ENCODE measurements at places on chromosomes 4 and X.

- no peak for DNase-seq
Observed at GRCh38 chrX:124010566-124010965, 49.1 kb downstream of the STAG2 start.

GRCh38 chr4:159229164-159229563 lies 126.3 kb downstream of the RAPGEF2 start:
- DNase-seq = no peak

DNA sequence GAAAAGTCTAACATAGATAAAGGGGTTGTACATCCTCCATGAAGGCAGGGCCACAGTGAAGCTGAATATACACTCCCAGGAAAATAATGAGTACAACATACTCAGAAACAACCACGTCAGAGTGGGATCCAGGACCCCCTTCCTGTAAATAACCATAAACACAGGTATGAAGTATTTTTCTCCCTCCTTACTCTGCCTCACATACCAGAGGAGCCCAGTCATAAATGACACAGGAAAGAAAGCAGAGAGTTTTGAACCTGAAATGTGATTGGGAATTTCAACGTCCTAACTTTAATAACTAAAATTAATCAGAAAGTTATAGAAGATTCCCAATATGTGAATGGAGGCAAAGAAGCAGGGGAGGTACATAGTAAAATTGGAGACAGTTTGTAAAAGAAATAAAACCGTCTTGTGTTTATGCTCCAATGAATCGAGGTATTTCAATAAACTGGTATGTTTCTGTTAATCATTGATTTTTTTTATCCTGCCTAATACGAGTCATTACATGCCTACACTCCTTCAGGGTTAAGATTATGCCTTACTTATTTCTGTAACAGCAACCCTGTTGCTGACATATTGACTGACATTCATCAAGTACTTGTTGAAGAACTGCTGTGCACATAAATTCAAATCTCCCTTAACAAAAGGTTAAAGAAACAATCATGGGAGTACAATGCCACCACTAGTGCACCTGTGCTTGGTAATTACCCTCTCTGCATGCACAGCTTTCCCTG lies 431.3 kb downstream of the KCNIP4 start:
- no peak for DNase-seq

DNA sequence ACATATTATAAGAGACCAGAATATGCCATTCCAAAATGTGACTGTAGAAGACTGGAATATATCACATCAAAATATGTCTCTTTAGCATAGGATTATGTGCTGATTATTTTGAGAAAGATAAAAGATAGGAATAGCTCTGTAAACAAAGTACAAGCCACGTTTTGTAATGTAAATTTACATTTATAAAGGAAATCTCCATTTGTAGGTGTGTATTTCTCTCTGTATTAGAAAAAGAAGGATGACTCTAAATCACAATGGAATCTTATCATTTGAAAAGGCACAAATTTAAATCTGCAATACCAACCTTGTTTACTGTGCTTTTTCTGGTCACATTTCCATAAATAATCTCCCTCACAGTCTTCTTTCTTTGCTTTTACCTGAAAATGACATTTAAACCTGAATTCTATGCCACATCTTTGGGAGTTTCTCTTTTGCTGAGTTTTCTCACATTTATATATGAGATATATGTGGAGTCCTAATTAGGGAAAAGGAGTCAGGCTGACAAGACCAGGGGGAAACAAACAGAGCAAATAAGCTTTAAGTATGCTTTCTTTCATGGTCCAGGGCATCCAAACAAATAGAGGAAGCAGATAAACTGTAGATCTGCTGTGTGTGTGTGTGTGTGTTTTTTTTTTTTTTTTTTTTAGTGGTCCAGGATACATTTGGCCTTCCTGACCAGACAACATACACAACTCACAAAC lies 244.0 kb downstream of the CPXCR1 start:
- no peak for DNase-seq

- DNase-seq = no peak
Observed at GRCh38 chrX:134148172-134148692, 88.8 kb upstream of the CCDC160 start.

DNA sequence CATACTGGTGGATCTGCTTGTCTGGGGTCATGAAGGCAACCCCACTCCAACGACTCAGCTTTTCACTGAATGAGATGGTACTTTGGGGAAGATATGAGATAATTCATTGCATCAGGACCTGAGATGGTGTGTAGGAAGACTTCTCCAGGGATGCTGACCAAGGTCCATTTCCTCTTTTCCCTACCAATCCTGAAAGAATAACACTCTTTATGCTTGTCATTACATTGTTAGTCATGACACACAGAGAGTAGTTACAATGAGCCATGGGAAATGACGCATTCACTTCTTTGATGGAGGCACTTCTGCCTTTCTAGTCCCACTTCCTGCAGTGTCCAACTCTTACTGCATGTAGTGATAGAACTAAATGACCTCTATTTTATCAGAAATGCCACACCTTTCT lies 58.6 kb downstream of the AREG start:
- DNase-seq = peak; percentile 84

DNA sequence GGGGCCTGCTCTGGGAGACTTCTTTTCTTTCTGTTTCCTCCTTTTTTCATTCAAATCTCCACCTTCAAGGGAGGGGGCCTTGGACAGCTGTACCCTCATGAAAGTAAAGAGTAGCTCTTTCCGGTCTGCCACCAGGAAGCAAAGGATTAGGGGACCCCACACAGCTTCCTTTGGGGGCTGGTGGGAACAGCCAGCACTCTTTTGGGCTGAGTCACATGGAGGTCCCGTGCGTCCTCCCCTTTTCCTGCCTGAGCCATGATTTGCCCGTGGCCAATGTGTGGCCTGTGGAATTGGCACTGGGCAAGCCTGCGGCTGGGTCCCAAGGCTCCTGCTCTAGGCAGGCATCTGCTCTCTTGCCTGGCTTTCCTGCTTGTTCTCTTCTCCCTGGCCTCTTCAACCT lies 65.5 kb downstream of the FHDC1 start:
- DNase-seq = no peak

DNA sequence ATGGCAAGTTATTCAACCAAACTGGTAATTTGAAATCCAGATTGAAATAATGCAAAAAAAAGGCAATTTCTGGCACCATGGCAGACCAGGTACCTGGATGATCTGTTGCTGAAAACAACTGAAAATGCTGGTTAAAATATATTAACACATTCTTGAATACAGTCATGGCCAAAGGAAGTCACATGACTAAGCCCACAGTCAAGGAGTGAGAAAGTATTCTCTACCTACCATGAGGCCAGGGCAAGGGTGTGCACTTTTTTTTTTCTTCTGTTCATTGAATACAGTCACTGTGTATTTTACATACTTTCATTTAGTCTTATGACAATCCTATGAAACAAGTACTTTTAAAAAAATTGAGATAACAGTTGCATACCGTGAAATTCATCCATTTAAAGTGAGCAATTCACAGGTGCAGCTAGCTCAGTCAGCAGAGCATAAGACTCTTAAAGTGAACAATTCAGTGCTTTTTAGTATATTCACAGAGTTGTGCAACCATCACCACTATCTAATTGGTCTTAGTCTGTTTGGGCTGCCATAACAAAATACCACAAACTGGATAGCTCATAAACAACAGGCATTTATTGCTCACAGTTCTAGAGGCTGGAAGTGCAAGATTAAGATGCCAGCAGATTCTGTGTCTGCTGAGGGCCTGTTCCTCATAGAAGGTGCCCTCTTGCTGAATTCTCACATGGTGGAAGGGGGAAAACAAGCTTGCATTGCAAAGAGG lies 4.8 kb upstream of the MPP1 start:
- DNase-seq = no peak

GRCh38 chr4:26031704-26032103 lies 117.7 kb downstream of the SMIM20 start:
- DNase-seq = no peak

GRCh38 chr4:60034361-60034760 lies 1165.8 kb upstream of the ADGRL3 start:
- no peak for DNase-seq

DNA sequence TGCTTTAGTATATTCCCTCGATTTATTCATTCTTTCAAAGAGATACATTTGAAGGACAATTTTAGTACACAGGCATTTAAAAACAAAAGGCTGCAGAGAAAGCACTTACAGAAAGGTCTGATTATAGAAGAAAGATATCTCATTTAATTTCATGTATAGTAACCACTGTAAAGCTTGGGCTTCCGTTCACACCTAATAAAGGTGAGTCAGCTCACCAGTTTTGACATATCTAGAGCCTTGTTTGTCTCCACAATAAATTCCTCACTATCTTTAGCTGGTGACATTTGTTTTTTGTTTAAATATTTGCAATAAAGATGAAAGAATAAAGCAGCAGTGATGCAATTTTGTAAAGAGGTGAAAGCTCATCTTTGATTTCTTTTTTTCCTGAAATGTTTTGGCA lies 1.1 kb upstream of the EPHA5 start:
- DNase-seq = no peak

DNA sequence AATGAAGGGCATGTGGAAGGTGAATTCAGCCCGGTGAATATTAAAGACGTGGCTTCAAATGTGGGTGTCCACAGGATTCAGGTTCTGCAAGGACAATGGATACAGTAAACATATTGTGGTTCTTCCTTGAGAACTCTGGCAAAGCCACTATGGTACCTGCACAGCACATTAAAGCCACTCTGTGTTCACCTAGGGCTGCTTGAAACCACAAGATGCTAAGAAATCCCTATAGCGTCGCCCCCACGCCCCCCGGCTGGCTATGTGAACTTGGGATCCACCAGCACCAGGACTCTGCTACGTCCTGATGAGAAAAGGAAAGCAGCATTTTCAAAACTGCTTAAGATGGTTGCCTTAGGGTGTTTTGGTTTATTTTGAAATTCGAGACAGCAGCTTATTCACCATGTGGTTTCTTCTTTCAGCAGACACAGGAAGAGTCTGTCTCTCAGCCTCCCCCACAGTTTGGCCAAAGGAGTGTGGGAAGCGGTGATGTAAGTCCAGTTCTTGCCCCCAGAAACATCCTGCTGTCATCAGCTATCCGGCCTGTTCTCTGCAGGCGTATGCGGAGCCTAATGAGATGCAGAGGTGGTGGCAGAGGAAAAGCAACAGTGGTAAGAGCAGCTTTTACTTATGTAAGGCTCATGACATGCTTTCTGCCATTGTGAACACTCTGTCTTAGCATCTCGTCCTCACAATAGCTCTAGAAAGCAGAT lies 111.5 kb downstream of the AFAP1 start:
- DNase-seq = peak; percentile 95

- DNase-seq = no peak
Observed at GRCh38 chrX:114650351-114650750, 66.5 kb downstream of the HTR2C start.

- DNase-seq = no peak
Observed at GRCh38 chrX:118114971-118115370, 1.6 kb downstream of the KLHL13 start.

GRCh38 chr4:59127743-59128142 lies 2017.6 kb upstream of the IGFBP7 start:
- DNase-seq = no peak

GRCh38 chrX:275967-276580 lies 5.1 kb upstream of the PLCXD1 start:
- peak; percentile 68 for DNase-seq

GRCh38 chrX:57453901-57454300 lies 137.9 kb upstream of the ZXDB start:
- peak; percentile 9 for DNase-seq

DNA sequence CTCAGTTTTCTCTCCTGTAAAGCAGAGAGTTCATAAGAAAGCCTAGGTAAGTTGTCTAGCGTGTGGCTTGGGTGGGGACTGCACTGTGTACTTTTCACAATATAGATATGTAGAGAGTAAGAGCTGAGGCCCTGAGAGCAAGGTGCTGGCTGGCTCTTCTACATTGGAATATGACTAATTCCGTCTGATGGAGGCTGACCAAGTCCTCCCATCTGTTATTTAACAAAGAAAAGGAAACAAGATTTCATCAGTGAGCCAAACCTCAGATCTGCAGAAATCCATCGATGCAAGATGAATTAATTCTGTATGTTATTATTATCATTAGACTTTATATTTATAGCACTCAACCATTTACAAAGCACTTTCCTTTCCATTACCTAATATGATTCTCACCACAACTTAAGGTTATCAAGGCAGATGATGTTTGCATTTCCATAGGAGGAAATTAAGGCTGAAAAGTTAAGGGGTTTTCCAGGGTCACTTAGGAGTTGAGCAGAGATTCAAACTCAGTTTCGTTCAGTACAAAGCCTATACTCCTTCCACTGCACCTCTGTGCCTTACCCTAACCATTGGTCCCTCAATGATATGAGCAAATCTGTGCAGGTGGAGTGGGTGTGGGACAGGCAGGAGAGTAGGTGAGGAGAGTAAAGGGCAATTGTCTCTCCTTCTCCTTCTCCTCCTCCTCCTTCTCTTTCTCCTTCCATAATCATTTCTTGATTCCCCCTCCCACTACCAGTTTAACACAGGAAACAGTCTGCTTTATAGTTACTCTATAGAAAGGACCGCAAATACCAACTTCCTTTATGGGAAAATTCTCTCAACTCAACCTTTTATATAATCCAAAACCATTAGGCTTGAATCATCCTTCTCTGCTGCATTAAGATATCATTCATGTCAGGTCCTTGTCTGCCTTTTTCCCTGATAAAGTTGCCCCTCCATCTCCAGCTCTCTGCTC lies 27.6 kb upstream of the SRD5A3 start:
- no peak for DNase-seq

- peak; percentile 37 for DNase-seq
Observed at GRCh38 chrX:129746557-129747470, 8.0 kb downstream of the XPNPEP2 start.

GRCh38 chr4:150237110-150237872 lies 159.0 kb downstream of the DCLK2 start:
- no peak for DNase-seq

DNA sequence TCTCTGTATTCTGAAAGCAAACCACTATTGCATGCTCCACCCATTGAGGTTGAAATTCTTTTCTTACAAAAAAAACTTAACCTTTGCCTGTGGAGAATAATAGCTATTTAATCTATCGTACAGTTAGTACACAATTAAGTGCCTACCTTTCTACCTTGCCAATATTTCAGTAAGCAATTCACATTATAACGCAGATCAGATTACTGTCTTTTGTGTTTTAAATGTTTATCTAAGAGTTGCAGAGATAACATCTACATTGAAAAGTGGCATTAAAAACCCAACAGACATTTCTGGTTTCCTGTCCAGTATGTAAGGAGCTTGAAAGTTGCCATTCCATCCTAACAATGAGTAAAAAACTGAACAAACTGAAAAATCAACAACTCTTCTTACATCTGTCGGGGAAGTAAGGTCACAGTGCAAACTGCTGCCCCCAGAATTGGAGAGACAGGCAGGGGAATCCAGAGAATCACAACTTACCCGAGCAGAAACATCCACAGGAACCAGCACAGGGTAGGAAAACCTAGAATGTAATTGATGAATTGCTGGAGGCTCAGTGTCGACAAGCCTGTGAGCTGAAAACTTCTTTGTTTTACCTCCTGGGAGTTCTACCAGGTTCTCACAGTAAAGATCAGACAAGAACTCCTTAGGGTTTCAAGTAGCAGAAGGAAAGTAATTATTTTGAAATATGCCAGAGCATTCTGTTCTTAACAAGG lies 27.3 kb upstream of the ACSL4 start:
- no peak for DNase-seq

- DNase-seq = no peak
Observed at GRCh38 chrX:98405376-98405775, 1521.7 kb downstream of the RPA4 start.

GRCh38 chrX:39164212-39164611 lies 363.0 kb downstream of the MID1IP1 start:
- DNase-seq = no peak

- DNase-seq = no peak
Observed at GRCh38 chr4:74118600-74119338, 19.8 kb upstream of the CXCL2 start.
